ENCODE measurements at places on chromosomes 6 and 20.

- DNase-seq: no peak
These were observed 178.6 kb downstream of the RFPL4B start for GRCh38 chr6:112525749-112526148.

GRCh38 chr6:33215271-33216116 is 7.2 kb downstream of the RING1 start:
- no peak for DNase-seq

GRCh38 chr6:21596145-21596948 is 2.8 kb downstream of the SOX4 start:
- no peak for DNase-seq

- no peak for DNase-seq
These were observed 105.2 kb downstream of the SMLR1 start for GRCh38 chr6:130932438-130932837.

- DNase-seq: no peak
These were observed 169.8 kb upstream of the PROKR2 start for GRCh38 chr20:5486377-5487054.

- no peak for DNase-seq
These were observed 13.7 kb upstream of the UBE2V1 start for GRCh38 chr20:50126662-50127061.

GRCh38 chr6:115830895-115831294 is 229.8 kb downstream of the FRK start:
- DNase-seq: no peak

DNA sequence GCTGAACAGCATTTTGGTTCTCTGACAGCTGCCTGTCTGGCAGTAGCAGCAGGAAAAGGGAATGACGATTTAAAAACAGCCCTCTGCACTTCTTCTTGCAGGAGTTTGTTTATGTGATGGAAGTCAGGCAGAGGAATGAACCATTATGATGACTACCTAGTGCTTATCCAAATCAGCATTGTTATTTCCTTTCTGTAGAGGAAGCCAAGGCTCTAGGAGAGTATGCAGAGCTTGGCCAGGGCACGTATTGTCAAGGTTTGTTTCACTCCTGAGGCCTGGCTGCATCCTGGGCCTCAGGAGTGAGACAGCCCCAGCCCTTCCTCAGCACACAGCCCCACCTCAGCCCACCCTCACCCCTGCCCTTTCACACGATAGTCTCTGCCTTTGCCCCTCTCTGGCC is 68.5 kb downstream of the FAM229B start:
- DNase-seq: no peak

DNA sequence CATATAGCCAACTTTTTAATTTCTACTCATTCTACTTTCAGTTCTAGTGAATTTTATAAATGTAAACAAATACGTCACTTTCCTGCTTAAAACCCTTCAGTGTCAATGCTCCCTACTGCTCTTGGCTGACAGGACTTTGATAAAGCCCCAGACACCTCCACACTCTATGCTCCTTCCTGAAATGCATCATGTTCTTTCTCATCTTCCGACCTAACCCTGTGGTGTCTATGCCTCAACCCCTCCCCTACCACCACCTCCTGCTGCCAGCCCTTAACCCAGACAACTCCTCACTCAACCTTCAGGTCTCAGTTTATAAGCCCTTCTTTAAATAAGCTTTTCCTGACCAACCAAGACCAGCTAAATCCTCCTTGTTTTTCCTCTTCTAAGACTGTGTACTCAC is 19.1 kb downstream of the TLDC2 start:
- DNase-seq: no peak

DNA sequence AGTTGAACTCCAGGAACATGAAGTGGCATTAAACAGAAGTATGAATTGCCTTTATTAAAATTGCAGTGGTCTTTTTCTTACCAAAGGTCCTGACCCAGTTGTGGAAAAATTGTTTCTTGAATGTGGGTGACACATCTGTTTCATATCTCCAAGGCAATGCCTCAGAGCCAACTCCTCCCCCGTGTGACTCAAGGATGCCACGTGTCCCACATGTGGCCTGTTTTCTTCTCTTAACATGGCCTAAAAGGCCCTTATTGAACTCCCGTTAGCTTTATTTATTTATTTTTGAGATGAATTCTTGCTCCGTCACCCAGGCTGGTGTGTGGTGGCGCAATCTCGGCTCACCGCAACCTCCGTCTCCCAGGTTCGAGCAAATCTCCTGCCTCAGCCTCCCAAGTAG is 128.4 kb upstream of the ESR1 start:
- DNase-seq: no peak

DNA sequence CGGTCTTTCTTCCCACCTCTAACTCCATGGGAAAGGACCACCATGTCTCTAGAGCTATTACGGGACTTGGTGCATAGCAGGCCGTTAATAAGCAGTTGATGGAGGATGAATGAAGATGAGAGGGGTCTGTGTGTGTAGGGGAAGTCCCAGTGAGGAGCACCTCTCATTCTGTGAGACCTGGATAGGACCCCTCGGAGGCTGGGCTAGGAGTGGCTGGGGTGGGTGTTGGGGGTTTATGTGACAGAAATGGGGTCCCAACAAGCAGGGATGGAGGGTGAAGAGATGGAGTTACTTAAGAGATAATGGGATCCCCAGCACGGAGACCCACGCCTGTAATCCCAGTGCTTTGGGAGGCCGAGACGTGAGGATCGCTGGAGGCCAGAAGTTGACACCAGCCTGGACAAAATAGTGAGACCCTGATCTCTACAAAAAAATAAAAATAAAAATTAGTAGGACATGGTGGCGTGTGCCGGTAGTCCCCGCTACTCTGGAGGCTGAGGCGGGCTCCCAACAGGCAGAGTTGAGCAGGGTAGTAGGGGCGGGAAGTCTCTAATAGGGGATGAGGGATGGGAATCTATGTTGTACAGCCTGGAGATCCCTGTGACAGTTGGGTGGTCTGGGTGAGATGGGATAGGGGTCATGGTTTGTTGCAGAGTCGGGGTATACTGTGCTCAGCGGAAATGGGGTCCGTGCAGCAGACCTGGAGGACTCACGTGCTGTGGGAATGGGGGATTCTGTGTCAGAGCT is 677 bp upstream of the ZNF341 start:
- DNase-seq: no peak

DNA sequence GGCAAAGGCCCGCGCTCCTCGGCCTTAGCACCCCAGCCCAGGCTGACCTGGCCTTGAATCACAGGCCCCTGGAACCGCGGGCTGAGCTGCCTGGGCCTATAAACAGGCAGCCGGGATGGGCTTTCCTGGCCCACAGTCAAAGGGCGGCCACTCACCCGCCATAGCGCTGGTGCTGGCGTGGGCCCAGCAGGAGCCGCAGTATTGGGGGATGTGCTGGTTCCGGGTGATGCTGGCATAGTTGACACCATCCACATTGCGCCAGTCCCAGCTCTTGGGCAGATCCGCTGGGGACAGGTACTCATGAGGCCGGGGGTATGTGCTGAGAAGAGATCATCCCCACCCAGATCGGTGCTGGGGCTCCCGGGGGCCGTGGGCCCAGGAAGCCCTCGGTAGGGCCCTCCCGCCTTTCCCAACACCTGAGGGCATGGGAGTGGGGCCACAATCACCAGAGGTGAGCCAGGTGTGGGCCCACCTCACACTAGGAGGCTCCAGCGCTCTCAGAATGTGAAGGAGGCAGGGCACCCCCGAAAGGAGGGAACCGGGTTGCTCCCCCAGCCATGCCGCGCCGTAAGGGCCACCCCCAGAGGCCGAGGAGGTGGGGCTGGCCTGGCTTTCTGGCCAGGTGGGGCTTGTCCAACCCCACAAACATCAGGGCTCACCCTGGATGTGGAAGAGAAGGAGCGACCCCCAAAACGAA is 739 bp downstream of the CTSZ start:
- DNase-seq: no peak

- DNase-seq: no peak
These were observed 137.4 kb upstream of the RNF24 start for GRCh38 chr20:4152696-4153235.

GRCh38 chr6:109295109-109295773 is 87.0 kb downstream of the CD164 start:
- no peak for DNase-seq

DNA sequence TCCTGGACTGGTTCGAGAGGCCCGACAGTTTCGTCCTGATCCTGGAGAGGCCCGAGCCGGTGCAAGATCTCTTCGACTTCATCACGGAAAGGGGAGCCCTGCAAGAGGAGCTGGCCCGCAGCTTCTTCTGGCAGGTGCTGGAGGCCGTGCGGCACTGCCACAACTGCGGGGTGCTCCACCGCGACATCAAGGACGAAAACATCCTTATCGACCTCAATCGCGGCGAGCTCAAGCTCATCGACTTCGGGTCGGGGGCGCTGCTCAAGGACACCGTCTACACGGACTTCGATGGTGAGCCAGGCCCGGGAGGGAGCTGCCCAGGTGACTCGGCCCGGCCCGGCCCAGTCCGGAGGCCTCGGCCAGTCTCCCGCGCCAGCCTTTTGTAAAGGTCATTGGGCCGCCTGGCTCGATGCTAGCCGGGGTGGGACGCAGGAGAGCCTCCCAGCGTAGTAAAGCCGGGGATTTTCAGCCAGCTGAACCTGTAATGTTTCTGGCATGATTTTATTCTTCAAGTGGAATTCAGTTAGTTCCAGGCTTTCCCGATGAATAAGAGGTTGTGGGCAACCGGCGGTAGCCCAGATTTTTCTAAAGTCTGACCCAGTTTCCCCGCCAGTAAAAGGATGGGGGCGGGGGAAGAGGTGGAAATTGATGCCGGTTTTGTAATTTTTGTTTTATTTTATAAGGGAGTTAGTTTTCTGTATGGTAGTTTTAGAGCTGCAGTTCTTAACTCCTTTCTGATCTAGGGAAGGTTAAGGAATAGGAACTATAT is 1.4 kb downstream of the PIM1 start:
- DNase-seq: no peak

GRCh38 chr6:124991764-124992295 is 29.6 kb downstream of the RNF217 start:
- no peak for DNase-seq

DNA sequence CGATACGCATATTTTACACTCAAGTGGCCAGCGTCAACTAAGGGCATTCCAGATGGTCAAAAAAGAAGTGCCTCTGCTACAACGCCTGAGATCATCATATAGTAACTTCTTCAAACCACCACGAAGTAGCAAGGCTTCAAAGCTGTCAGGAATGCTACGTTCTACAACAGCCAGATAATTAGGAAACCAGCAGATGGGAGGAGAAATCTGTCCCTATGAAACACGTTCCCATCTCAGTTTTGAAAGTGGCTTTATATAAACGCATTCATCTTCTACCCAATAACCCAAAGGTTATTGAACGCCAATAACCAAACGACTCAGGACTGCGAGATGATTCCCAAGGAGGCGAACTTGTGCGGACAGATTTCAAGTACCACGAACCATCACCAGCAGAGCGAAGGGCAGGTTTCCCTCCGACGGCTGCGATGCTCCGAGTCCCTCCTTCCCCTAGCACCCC is 1.2 kb downstream of the ABHD12 start:
- no peak for DNase-seq

GRCh38 chr20:8658103-8658502 is 410.8 kb upstream of the PLCB4 start:
- DNase-seq: no peak

- DNase-seq: no peak
These were observed 122.6 kb upstream of the MCHR2 start for GRCh38 chr6:100116411-100117194.

- no peak for DNase-seq
These were observed 39.6 kb upstream of the BLCAP start for GRCh38 chr20:37567331-37567665.

DNA sequence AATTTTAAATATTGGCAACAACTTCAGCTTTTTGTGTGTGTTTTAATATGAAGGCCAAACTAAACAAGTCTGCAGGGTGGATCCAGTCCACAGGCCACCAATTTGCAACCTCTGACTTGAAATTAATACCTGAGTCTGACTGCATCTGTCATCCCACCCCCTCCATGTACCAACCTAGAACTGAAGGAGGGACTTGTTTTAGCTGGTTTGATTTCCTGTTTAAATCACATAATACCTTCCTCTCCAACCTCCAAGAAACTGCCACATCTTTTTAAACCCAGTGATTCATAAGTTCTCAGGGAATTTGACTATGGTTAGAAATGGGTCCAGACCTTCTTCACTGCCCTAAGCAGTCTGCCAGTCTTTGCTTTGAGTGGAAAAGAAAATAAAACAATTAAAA is 21.6 kb downstream of the RNF8 start:
- no peak for DNase-seq

- DNase-seq: no peak
These were observed 37.1 kb upstream of the SIRPG start for GRCh38 chr20:1694672-1695071.

DNA sequence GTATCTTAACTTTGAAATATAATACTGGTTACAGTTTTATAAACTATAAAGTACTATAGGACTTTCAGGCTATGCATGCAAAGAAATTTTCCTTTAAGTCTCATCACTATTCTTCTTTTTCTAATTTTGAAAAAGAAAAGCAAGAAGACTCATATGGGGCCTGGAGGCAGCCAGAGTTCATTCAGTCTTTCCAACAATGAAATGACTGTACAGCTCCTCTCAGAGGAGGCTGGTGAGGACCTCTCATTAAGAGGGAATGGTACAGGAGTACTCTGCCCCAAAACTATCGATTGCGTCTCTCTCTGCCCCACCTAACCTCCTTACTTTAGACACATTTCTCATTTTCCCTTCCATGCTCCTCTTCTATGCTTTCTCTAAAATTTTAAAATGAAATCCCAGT is 66.3 kb downstream of the FILIP1 start:
- no peak for DNase-seq

DNA sequence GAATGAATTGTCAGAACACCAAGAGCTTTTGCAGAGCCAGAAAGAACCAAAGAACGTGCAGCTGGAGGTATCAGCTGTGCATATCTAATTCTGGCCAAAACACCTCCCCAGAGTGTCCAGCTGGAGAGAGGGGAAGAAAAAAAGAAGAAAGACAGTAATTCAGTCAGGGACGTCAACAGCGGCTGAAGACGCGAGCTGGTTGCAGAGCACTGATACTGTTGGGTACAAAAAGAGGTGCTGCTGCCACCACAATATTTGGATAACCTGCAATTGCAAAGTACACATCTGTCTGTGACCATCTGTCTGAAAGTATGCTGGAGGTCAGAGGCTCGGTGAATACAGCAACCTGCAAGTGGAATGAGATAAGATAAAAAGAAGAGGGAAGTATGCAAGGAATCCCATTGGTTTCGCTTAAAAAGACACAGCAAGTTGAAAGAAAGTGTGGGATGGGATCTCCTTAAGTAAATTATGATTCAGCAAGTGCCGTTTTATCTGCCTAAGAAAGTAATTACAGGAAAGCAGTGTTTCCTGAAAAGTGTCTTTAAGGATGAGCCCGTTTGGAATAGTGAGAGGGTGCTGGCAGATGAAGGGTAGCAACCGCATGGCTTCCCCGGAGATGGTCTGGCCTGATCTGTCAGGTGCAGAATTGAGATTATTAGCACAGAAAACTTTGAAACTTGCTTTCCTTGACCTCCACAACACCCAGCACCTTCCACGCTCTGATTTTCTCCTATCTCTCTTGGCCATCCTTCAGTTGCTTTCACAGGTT is 189.9 kb upstream of the PRDM1 start:
- DNase-seq: no peak

DNA sequence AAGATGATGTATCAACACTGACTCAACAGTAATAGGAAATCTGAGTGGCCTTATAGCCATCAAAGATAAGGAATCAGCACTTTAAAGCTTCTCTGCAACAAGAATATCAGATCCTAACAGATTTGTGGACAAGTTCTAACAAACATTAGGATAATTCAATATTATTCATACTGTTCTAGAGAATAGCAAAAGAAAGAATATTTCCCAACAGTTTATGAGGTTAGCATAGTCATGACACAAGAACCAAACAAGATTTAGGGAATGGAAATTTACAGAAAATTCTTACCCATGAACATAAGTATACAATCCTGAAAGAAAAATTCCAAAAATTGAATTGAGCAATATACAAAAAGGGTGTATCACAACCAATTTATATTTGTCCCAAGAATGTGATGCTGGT is 64.3 kb upstream of the BTBD3 start:
- no peak for DNase-seq

All from activated CD4-positive, alpha-beta T cell treated with anti-CD3 and anti-CD28 coated beads for 24 hours (primary cell).